ENCODE measurements at places on chromosomes 4 and X.

DNA sequence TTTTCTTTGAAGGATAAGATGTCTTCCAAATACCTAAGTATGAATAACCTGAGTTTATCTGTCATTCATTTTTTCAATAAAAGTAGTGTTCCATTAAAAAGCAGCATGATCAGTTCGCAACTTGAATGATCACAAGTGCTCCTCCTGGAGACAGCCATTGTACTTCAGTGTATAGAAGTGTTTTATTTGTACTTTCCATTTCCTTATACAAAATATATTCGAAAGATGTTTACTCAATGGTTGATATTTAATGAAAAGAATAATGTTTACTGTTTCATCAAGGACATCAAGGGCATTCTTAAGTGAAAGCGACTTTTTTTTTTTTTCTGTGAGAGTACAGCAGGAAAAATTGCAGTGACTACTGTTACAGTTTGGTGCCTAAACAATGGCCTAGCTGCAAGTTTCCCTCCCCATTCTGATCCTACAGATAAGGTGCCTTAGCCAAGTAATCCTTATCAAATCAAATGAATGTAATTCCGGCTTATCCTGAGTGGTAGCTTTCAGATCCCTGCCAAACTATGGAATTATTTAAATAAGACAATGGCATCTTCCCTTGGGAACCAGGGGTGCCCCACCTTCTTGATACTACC lies 69.0 kb upstream of the IL15 start:
- no peak for DNase-seq

- no peak for DNase-seq
These were observed 48.4 kb downstream of the BCORL1 start for GRCh38 chrX:130030826-130031225.

DNA sequence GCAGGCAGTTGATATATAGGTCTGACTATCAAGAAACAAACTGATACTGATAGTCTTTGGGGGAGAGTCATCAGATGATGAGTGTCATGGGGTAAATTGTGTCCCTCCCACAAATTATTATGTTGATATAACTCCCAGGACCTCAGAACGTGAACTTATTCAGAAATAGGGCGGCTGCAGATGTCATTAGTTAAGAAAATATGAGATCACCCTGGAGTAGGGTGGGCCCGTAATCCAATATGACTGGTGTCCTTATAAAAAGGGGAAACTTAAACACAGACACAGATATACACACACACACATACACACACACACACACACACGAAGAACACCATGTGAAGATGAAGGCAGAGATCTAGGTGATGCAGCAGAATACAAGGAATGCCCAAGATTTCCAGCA lies 32.7 kb upstream of the ARHGEF9 start:
- DNase-seq: no peak

GRCh38 chrX:153623310-153624029 lies 23.5 kb upstream of the DUSP9 start:
- no peak for DNase-seq

- DNase-seq: no peak
These were observed 42.5 kb downstream of the TFDP3 start for GRCh38 chrX:133175605-133176004.

- DNase-seq: peak; percentile 39
These were observed 73.6 kb downstream of the EGF start for GRCh38 chr4:109985993-109986974.

GRCh38 chr4:103397541-103397940 lies 199.4 kb upstream of the CENPE start:
- DNase-seq: no peak

- DNase-seq: no peak
These were observed 46.6 kb downstream of the FAM193A start for GRCh38 chr4:2583092-2583491.

DNA sequence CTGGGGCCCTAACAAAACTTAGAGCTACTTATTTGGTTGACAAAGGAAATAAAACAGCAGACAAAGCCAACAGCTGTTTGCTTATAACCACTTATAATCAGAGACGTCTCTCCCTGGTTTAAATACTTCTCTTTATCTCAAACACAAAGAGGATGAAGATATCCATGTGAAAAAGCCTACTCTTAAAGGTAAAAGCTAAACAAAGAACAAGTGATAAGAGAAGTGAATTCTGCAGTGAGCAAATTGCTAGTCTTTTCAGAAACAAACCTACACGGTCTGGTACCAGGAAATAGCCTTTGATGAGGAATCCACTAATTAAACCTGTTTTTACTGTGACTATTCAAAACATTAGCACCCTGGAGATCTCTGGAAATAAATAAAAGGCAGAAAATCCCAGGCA lies 46.7 kb downstream of the GRIA3 start:
- DNase-seq: no peak

- DNase-seq: no peak
These were observed 512 bp upstream of the TMEM131L start for GRCh38 chr4:153465615-153466080.

Measured in AG09319 (cell line).